ENCODE measurements at places on chromosomes 5 and 9.

GRCh38 chr5:138282920-138283742, 8.7 kb upstream of the GFRA3 start:
- peak; percentile 13 for DNase-seq

DNA sequence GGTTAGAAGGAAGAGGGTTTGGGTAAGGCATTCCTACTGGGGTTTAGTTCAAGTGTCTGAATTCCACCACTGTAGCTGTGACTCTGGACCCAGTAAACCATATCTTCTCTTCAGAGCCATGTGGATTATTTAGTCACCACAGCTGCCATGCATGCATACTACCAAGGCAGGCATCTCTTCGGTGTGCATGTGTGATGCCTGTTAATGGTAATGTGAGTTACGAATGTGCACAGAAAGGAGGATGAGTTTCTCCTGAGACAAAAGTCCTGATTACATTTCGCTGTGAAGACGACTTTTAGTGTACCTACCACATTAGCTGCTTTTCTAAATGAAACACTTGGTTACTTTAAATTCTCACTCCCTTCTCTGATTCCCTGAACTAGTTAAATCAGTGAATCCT, 9.3 kb downstream of the PBX3 start:
- DNase-seq = no peak

- DNase-seq = no peak
Observed at GRCh38 chr5:16152601-16153568, 26.7 kb downstream of the MARCHF11 start.

DNA sequence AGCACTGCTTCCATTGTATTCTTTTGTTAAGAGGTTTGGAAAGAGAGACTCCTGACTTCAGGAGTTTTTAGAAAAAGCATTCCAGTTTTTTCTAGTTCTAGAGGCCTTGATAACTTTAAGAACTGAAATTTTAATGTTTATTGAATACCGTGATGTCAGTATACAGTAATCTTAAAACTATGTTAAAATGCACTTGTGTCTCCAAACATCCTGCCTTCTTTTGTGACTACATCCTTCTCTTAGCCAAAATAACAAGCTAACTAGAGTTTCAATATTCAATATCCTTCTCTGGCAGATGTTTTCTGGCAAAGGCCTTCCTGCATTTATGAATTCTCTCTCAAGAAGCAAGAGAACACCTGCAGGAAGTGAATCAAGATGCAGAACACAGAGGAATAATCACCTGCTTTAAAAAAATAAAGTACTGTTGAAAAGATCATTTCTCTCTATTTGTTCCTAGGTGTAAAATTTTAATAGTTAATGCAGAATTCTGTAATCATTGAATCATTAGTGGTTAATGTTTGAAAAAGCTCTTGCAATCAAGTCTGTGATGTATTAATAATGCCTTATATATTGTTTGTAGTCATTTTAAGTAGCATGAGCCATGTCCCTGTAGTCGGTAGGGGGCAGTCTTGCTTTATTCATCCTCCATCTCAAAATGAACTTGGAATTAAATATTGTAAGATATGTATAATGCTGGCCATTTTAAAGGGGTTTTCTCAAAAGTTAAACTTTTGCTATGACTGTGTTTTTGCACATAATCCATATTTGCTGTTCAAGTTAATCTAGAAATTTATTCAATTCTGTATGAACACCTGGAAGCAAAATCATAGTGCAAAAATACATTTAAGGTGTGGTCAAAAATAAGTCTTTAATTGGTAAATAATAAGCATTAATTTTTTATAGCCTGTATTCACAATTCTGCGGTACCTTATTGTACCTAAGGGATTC, 43.1 kb downstream of the NDFIP1 start:
- peak; percentile 49 for DNase-seq

DNA sequence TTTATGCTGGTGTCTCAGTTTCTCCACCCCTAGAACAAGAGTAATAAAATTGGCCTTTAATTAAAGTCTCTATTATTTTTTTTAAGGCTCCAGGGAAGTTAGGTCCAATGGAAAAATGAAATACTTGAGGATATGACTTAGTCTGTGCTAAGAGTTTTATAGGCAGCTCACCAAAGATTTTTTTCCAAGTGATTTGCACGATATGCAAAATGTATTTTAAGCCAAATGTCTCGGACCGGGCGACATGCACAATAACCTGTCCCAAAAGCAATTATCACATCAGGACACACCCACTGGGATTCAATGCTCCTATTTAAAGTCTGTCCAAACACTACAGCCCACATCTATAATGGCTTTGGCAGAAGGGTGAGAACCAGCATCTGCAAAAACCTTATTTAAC, 136.1 kb upstream of the ANKH start:
- DNase-seq = no peak

DNA sequence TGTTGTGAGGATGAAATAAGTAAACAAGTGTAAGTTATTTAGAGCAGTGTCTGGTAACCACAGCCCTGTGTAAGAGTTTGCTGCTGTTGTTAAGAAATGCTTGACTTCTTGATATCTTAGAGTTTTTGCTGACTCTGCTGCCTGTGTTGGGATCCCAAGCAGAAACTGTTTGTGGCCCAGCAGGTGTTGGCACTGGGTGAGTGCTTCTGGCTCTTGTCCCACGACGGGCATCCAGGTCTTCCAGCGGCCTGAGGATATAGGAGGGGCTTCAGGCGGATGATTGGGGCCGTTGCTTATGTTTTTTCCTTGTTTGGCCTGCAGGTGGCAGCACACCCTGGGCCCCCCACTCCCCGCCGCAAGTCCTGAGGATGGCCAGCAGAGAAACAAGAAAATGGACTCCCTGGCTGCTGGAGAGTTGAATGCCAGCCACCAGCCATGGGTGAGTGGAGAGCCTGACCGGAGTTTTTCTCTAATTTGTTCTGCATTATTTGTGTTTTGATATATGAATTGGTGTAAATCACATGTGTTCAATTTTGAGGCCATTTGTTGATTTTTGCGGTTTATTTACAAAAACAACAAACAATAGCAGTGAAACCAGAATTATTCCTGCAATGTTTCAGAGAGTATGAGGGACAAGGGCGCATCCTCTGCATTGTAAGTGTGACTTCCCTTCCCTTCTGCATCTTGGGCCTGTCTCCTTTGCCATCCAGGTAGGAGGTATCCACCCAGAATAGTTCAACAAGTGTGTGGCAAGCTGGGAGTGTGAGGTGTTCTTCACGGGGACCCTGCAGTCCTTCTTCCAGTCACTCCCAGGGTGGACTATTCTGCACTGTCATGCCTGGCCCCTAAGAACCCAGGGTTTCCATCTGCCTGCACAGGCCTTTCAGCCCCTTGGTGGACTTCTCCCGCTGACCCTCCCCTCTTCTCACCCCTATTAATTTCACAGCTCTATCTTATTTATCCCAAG, 50.3 kb downstream of the SLC22A5 start:
- peak; percentile 85 for DNase-seq

GRCh38 chr9:134833294-134833880, 47.2 kb upstream of the FCN2 start:
- DNase-seq = no peak

DNA sequence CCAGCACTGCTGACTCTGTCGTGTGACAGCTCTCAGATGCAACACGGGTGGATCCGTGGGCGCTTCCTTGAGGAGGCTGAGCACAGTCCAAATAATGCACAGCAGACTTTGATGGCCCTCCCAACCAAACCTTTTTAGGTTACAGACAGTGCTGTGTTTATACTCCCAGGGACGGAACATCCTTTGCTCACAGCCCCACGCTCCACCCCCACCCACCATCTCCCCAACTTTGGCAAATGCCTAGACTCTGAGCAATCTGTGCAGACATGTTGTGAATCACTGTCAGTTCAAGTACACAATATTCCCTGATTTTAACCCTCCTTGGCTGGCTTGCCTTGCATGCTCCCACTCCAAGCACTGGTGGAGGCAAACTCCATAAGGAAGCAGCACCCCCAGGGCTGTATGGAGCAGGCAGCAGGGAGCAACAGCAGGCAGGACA, 324.6 kb downstream of the MLLT3 start:
- no peak for DNase-seq

GRCh38 chr5:122715095-122715494, 59.8 kb upstream of the SNX2 start:
- DNase-seq = no peak

GRCh38 chr5:146130440-146131045, 25.2 kb upstream of the PLAC8L1 start:
- DNase-seq = peak; percentile 49

DNA sequence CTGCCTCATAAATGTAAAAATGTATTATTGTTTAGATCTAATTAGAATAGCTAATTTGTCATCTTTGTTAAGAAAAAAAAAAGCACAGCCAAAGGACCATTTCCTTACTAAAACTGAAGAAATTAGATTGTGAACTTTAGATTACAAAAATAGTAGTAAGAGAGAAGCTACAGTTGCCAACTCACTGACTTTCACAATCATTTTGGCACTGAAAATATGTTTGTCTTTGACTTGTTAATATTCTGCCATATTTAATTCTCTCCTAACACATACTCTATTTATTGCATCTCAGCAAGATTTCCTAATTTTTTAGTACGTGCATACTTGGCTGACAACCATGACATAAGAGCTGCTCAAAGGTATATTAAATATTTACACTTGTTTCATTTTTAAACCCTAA, 297.1 kb downstream of the TUSC1 start:
- no peak for DNase-seq

DNA sequence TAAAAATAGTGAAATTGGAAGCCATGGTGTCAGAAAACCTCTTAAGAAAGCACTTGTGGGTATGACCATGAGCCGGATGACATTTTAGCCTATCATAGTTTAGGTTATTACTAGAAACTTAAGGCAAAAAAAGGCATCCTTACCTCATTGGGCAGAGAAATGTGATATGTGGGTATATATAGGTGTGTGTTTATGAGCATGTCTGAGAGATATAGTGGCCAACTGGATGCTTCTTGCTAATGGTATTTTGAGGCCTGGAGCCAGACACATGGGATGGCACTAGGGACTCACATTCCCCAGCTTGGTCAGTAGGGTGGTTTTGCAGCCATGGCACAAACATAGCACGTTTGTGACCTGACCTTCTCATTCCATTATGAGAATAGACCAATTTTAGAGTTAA, 295.6 kb upstream of the MEF2C start:
- no peak for DNase-seq

GRCh38 chr5:37133939-37134338, 115.2 kb downstream of the CPLANE1 start:
- DNase-seq = no peak

DNA sequence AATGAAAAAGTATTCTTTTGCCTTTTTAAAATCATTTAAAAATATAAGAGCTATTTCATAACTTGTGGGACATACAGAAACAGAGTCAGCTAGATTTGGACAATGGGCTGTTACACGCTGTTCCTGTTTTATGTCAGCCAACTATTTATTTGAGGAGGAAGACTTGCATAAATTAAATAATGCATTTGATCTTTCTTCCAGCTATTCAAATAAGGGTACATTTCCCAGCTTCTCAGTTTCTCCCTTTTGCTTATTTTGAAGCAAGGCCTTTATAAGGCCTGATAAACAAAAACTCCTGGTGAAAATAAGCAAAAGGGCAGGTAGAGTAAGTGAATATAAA, 6.5 kb downstream of the STOM start:
- DNase-seq = no peak

DNA sequence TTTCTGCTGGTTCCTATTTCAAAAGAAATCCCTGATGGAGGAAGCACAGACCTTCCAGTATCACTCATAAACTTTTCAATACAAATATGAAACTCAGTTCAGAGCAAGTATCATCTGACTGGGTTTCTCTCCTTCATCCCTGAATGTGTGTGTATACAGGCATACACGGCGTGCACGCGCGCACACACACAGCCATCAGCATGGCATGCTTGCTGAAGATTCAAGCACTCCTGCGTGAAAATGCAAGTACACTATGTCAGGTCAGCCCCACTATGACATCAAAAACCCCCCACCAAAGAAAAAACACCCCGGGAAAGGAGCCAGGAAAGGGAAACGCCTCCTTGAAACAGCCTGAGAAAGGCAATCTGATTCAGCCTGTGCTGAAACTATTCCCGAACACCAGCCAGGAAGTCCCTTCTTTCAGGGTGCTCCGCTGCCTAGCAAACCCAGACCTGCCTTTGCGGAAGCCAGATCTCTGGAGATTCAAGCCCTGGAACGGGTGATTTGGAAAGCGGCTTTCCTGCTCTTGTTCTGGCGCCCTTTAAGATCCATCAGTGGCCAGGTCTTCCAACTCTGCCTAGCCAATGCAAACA, 831 bp downstream of the KLHL3 start:
- no peak for DNase-seq

- no peak for DNase-seq
Observed at GRCh38 chr9:121672213-121672612, 20.8 kb downstream of the DAB2IP start.

Data from globus pallidus (tissue), 1 donor.